ENCODE measurements at places on chromosomes 1 and 21.

DNA sequence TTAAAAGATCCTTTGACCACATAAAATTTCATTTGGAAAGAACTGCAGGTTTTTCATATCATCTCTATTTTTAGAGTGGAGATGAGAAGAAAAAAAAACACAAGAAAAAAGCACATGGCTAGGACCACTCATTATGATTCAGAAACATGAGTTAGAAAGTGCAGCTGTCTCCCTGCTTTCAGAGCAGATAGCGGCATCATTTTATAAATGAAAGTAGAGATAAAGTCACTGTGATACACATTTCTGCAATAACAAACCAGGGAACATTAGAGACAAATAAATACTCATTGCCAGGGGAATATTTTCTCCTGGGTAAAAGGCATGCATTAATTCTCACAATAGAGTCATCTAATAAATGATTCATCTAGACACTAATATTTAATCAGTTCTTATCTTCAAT, 87.5 kb upstream of the PLPPR4 start:
- DNase-seq, result no peak

GRCh38 chr1:247211339-247211738, 39.5 kb upstream of the ZNF124 start:
- DNase-seq, result no peak

GRCh38 chr1:32786856-32787255, 30.3 kb downstream of the YARS1 start:
- no peak for DNase-seq

GRCh38 chr1:192786576-192786975, 22.3 kb upstream of the RGS2 start:
- DNase-seq, result no peak

DNA sequence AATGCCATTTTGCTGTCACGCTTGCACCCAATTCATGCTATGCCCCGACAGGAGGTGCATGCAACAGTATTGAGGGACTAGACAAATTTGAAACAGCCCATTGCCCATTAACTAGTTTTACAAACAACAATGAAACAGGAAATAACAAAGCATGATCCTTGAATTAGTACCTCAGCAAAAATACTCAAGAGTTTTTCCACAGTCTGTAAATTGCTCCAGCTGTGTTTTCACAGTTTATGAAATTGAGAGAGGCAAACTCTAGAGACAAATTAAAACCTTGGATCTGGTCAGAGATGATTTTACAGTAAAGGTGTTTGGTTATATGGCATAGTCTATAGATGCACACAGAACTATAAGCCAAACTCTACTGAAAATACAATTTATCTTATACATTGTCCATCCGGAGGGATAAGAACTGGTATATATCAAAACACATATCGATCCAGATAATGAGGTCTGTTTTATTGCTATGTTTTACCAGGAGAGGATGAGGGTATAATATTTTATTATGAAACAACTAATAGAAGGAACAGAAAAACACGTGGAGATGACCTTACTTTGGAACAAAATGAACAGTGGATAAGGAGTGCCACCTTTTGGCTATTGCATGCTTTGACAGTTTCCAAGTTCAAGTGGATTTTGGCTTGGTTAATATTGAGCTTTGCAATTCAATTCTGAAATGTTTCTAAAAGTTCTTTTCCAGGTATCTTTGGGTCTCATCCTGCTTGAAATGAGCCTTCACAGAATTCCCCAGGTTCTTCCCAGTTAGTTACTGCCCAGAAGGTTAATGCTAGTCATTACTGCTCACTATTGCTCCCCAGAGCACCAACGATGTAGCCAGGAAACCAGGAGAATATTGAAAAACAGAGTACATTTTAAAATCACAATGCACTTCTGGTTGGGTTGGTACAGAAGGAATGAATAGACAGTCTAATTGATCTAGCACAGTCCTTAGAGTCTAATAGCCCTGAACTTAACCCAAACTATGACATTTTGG, 45.7 kb downstream of the ZC3H11B start:
- peak; percentile 66 for DNase-seq

DNA sequence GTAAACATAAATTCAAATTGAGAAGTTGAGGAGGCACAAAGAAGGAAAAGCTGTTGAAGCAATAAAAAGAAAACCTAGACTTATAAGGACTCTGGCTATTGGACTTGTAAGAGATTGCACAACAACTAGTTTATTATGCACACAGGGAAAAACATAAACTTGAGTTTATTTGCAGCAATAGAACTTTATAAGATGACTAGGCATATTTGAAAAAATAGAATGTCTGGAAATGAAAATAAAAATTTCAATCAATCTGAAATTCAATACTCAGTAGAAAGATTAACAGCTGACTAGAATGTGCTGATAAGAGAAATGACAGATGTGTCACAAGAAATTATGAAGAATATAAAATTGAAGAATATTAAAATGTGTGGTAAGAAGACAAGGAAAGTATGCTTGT, 505.4 kb upstream of the ZP4 start:
- no peak for DNase-seq

- no peak for DNase-seq
Measured at GRCh38 chr1:21322681-21323016, 32.4 kb upstream of the ECE1 start.

DNA sequence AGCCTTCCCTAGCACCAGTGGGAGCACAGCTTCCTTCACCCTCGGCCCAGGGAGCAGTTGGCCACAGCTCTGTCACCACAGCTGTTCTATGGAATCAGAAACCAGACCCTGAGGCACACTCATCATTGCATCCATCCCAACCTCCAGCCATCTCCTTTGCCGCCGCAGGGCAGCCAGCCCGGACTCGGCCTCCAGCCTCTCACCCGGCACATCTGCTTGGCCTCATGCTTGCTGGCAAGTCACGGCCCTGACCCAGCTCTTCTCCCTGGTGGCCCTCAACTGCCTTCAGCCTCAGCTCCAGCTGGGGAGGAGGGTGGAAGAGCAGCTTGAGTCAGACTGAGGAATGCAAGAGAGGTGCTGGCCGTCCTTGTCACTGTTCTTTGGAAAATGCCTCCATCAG, 59.8 kb downstream of the TOR1AIP2 start:
- no peak for DNase-seq

DNA sequence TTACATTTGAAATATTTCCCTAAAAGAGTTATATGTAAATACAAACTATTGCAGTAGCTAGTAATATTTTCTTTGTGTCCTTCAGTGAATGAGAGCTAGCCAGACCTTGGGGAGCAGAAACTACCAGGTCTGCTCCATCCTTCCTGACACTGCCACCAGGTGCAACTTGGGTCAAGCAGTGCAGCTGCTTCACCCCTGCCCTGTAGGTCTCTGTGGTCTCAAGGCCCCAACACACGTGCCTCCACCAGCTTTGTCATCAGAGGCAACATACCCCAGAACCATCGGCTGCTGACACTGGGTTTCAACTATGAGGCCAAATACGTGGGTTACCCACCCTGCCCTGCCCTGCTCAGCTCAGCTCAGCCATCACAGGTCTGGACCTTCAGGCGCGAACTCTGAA, 181.6 kb downstream of the FCRL5 start:
- DNase-seq, result no peak

All from hippocampal formation (tissue), 2 donors.